Esophagus muscularis mucosa (tissue), 4 donors: ENCODE measurements at places on chromosomes 4 and X. TPM values are rescaled to one million over a fixed set of nuclear protein-coding genes. Genes with fewer than 3 reads are reported as not detected.

The MAGEE2 gene
- total RNA-seq, result not detected

The TAF7L gene
- total RNA-seq, result 0.13 TPM

The ATP8A1 gene
- 7.5 TPM for total RNA-seq

The F8A3 gene
- total RNA-seq, result 25.3 TPM

The NPNT gene
- 49.9 TPM for total RNA-seq

The RTL3 gene
- 3.7 TPM for total RNA-seq
